ENCODE measurements at places on chromosomes 7 and 10.

DNA sequence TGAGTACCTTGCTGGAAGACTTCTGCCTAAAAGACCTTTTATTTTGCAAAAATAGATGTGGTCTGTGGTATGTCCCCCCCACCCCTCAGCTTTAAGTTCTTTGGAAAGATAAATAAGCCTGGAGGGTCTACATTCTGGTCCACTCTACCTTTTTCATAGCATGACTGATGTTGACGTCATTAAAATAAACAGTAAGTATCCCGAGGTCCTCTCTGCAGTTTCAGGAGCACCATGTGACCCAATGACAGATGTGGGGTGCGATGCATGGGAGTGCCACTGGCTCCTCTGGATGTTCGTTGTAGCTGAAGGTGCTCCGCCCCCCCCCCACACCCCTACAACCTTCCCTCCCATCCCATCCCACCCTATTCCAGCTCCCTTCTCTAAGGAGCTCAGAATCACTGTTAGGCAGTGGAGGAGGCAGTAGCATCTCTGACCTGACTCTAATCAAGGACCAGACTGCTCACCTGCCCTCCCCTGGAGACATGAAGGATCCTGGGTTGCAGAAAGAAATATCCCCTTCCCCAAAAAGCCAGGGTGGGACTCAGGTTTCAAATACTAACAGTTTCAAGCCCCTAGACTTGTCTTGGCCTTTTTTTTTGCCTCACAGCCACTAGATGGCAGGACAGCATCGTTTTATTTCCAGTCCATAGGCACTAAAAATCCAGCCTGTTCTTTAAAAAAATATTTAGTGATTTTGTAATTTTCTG, 25.1 kb downstream of the CASP7 start:
- peak; percentile 80 for DNase-seq

GRCh38 chr10:101052285-101052684, 9.5 kb upstream of the KAZALD1 start:
- no peak for DNase-seq

DNA sequence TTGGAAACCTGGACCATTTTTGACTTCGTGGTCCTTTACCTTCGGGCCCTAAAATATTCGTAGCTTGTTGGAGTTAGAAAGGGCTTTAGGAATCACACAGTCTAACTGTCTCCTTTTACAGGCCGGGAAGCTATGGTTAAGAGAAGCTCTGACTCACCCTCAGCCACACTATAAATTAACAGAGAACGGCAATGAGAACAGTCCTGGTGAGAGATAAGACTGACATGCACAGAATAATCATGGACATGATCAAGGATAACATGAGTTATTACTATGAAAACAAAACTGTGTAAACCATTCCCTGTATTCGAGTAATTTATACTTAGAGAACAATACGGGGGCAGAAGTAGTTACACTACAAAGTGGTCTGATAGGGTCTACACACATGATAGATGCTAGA, 162.5 kb upstream of the MALRD1 start:
- no peak for DNase-seq

GRCh38 chr7:142811154-142811737, 40.5 kb downstream of the PRSS2 start:
- peak; percentile 73 for DNase-seq

DNA sequence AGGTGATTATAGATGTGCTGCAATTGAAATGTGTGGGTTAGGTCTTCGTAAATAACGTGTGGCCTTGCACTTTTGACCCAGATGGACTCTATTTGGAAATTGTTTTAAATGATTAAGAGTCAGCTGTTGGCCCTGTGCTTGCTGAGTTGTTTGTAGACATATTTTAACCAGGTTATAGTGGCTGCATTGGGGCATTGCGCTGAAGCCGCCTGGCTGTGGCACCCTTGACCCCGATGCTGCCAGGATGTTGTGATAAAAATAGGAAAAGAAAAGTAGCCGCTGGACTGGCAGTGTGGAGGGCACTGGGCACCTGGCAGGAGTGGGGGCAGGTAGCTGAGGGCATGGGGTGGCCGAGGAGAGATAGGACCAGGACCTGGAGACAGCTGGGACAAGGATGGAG, 13.4 kb downstream of the LRRC27 start:
- DNase-seq, result no peak

DNA sequence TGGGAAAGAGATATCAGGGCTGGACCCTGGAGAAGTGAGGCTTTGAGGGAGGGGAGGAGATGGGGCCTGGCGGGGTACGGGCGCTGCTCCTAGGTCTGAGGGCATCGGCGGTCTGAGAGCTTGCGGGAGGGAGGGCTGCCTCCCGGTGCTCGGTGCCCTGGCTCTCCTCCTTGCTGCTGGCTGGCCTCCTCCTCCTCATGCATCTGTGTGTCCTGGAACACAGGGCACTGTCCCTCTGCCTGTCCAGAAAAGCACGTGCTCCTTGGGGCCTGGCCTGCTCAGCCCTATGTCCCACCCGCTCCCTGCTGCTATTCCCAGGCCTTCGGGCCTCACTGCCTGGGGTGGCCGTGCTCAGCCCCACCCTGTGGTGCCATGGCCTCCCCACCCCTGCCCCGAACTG, 166.9 kb downstream of the RNF216 start:
- DNase-seq, result no peak

DNA sequence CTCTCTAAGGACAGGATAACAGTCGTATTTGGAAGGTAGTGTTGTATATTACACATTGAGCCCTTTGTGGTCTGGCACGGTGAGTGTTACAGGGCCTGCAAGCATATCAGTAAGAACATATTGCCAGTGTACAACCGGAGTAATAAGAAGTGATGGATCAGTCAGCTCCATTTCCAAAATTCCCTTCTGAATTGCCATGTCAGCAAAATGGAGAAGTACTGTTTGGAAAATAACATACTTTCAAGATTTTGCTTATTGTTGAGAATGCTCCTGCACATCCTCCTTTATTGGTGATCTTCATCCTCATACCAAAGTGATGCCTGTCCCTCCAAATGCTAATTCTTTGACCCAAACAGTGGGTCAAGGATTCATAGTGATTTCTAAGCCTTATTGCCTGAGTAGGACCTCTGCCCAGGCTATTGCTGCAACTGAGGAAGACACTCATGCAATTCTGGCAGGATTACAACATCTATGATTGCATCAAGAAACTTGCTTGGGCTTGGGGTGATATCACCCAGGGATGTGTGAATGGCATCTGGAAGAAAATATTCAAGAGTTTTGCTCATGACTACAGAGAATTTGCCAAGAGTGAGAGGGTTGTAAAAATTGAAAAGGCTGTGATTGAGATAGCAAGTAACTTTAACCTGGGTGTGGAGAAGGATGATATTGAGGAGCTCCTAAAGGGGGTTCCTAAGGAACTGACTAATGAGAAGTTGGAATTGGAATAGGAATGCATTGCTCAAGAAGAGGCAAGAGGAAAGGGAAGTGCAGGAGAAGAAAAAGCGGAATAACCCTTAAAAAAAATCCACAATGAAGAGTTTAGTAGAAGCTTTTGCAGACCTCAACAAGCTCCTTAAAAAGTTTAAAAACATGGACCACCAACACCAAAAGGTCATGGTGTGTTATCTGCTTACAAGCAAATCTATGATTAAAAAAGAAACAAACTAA, 452.2 kb upstream of the SORCS1 start:
- DNase-seq, result no peak

All from Karpas-422 (cell line).